ENCODE measurements at places on chromosomes 6 and 20. TPM values are rescaled to one million over a fixed set of nuclear protein-coding genes. Genes with fewer than 3 reads are reported as not detected.

Gene TBC1D7
- polyA plus RNA-seq, result 27.1 TPM

Gene MRAP2
- polyA plus RNA-seq, result 0.23 TPM

Gene GLP1R
- polyA plus RNA-seq, result 1.3 TPM

Gene SOBP
- polyA plus RNA-seq, result 11.4 TPM

Gene TBC1D22B
- polyA plus RNA-seq, result 10.7 TPM

Gene PAK5
- not detected for polyA plus RNA-seq

Gene SLC32A1
- not detected for polyA plus RNA-seq

Gene TREM1
- polyA plus RNA-seq, result 0.38 TPM
